ENCODE measurements at places on chromosomes 2 and 18.

GRCh38 chr2:201182650-201183364 lies at the start of gene CASP10:
Gene CASP10, plus strand, starts transcription at chr2:201183141. Its CDS starts 2,637 bp downstream, at chr2:201185778.
- peaks cover 65% of the 10 kb centered on the region for H3K4me1 ChIP-seq
- peak; percentile 48 for DNase-seq
- peaks cover 4% of the 10 kb centered on the region for H3K27me3 ChIP-seq

DNA sequence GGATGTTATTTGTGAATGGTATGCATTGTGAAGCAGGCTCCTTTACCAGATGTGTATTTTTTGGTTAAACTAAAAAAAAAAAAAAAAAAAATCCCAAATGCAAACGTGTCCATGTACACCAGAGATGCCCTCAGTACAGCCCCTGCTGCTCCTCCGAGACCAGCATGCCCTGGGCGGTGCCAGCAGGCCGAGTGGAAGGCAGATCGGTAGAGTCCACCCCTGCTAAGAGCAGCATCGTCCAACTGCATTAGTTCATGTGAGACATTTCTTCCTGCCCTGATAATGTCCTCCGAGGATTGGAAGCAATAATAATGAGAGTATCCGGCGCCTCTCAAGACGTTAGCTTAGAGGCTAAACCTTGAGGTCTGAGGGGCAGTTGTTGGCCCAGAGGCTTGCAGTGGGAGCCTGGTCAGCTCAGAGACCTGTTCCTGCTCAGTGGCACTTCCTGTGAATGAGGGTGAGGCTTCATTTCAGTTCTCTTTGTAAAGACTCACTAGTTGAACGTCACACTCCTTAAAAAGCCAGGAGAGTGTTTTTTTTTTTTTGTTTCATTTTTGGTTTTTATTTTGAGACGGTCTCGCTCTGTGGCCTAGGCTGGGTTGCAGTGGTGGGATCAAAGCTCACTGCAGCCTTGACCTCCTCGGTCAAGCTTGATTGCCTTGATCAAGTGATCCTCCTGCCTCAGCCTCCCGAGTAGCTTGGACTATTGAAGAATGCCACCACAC lies 5.6 kb downstream of the SLC66A3 start:
- no peak for DNase-seq
- H3K4me1 ChIP-seq: peaks cover 12% of the 10 kb centered on the region
- H3K27ac ChIP-seq: peak overlapping the region; percentile 79

DNA sequence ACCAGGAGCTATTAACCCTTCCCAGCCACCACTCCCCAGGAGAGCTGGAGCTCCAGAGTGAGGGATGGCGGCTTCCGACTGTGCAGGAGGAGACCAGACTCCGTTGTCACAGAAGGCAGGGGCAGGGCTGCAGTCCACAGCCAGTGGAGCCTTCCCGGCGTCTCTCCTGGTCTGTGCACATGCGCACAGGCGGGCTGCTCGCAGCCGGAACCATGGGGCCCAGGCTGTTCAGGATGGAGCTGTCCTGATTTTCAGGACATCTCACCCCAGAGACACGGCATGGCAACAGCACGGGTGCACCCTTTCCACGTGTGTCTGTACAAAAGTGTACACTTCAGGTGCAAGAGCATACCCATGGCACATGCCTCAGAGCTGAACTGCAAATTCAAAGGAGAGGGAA lies 28.9 kb downstream of the EIPR1 start:
- no peak overlapping the region for H3K27ac ChIP-seq
- no peaks in the 10 kb centered on the region for H3K27me3 ChIP-seq
- DNase-seq: no peak
- H3K4me3 ChIP-seq: no peak overlapping the region

DNA sequence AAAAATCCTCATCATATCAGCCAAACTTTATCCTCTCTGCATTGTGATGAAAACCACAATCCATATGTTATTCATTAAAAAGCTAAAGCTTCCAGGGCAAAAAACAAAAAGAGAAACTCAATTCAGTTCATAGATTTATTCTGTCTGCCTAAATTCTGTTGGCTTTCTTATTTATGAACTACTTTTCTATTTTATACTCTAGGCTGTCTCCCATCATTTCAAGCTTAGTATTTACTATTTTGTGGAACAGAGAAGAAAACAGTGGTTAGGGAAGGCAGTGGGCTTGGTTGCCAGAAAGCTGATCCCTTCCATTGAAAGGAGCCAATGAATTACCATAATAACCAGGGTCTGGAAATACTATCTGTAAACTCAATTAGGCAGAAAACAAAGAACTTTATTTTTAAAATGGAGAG lies 71.8 kb downstream of the RAPH1 start:
- H3K27me3 ChIP-seq: no peaks in the 10 kb centered on the region
- no peak overlapping the region for H3K4me3 ChIP-seq
- peaks cover 5% of the 10 kb centered on the region for H3K4me1 ChIP-seq
- H3K27ac ChIP-seq: no peak overlapping the region
- no peak for DNase-seq

DNA sequence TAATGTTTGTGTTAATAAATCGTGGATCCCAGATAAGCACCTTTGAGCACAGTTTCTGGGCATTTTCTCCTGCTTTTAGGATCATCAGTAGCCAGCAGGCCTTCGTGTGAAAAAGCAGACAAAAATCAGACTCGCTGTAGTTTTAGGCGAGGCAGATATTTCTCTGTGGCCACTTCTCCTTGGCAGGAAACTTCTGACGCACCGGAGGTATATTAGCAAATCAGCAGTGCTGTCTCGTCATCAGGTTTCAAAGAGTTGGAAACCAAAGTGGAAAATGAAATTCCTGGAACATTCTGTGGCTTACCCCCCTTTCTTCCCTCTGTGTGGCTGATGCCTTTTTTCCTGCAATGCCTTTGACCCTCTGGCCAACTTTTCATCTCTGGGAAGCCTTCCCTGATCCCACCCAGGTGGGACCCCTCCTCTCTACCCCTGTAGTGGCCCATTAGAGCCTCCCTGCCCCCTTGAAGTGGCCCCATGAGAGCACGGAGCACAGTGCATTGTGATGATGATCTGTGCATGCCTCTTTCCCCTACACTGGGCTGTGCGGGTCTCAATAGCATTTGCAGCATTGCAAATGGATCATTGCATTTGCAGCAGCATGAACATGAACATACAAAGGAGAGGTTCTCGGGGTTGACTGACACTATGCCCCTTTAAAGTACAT lies 93.3 kb downstream of the RNF144A start:
- H3K27ac ChIP-seq: no peak overlapping the region
- no peaks in the 10 kb centered on the region for H3K27me3 ChIP-seq
- DNase-seq: no peak
- H3K36me3 ChIP-seq: no peaks in the 10 kb centered on the region
- H3K4me1 ChIP-seq: peaks cover 18% of the 10 kb centered on the region

DNA sequence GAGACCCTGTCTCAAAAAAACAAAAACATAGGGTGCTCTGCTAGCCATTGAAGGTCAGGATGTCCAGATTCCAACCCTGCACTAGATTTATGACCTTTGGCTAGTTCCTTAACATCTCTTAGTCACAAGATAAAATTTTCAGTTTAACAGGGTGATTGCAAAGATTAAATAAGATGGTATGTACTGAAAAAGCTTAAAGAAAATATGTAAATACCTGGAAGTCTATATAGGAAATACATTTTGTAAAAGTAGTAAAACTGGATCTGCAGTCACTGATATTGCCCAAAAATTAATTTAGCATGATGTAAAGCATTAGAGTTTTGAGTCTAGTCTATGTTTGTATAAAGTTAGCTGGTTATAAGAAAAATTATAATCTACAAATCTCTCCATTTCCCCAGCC lies 5.4 kb upstream of the COX7A2L start:
- DNase-seq: no peak
- H3K27me3 ChIP-seq: peaks cover 4% of the 10 kb centered on the region
- H3K4me3 ChIP-seq: no peak overlapping the region
- H3K36me3 ChIP-seq: no peaks in the 10 kb centered on the region
- no peak overlapping the region for H3K27ac ChIP-seq
- peaks cover 19% of the 10 kb centered on the region for H3K4me1 ChIP-seq

- peaks cover 13% of the 10 kb centered on the region for H3K27me3 ChIP-seq
- no peak for DNase-seq
- H3K27ac ChIP-seq: no peak overlapping the region
Measured at GRCh38 chr2:131040661-131041401, 52.4 kb downstream of the FAM168B start.

GRCh38 chr2:26850000-26850431 lies 2.1 kb downstream of the DPYSL5 start:
- H3K4me3 ChIP-seq: no peak overlapping the region
- H3K36me3 ChIP-seq: no peaks in the 10 kb centered on the region
- no peak for DNase-seq
- H3K27ac ChIP-seq: no peak overlapping the region
- no peaks in the 10 kb centered on the region for H3K4me1 ChIP-seq
- H3K27me3 ChIP-seq: peaks cover 63% of the 10 kb centered on the region

DNA sequence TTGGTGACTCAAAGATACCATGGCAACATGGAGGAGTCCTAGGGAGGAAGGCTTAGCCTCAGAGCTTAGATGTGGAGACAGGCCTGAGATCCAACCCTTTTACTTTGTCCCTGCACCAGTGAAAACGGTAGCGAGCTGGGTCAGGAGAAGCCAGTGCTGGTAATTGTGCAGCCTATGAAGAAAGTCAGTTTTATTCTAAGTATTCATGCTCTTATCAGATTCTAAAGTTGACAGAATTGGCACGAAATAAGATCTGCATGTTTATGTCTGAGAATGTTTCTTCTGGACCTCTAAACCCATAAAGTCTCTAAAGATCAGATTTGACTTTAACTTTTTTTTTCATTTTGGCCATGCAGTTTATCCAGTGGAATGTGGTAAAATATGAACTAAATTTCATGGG lies 93.8 kb downstream of the SCG2 start:
- DNase-seq: no peak
- H3K27ac ChIP-seq: no peak overlapping the region
- no peak overlapping the region for H3K4me3 ChIP-seq
- H3K4me1 ChIP-seq: no peaks in the 10 kb centered on the region

- no peak for DNase-seq
- no peaks in the 10 kb centered on the region for H3K27me3 ChIP-seq
- no peak overlapping the region for H3K27ac ChIP-seq
- H3K4me1 ChIP-seq: no peaks in the 10 kb centered on the region
- H3K4me3 ChIP-seq: no peak overlapping the region
- H3K36me3 ChIP-seq: no peaks in the 10 kb centered on the region
Measured at GRCh38 chr18:5159080-5159479, 38.0 kb downstream of the AKAIN1 start.

- no peak overlapping the region for H3K4me3 ChIP-seq
- H3K27me3 ChIP-seq: no peaks in the 10 kb centered on the region
- H3K27ac ChIP-seq: peak overlapping the region; percentile 95
- no peak for DNase-seq
- H3K36me3 ChIP-seq: peaks cover 8% of the 10 kb centered on the region
- H3K4me1 ChIP-seq: peaks cover 70% of the 10 kb centered on the region
Measured at GRCh38 chr2:191152482-191153240, 1.9 kb upstream of the STAT4 start.

GRCh38 chr2:152894051-152894450 lies 175.6 kb downstream of the ARL6IP6 start:
- DNase-seq: no peak
- no peaks in the 10 kb centered on the region for H3K27me3 ChIP-seq
- H3K27ac ChIP-seq: no peak overlapping the region
- no peaks in the 10 kb centered on the region for H3K36me3 ChIP-seq
- H3K4me1 ChIP-seq: no peaks in the 10 kb centered on the region
- H3K4me3 ChIP-seq: no peak overlapping the region

GRCh38 chr2:218860950-218861381 lies 1.4 kb downstream of the WNT6 start:
- H3K36me3 ChIP-seq: no peaks in the 10 kb centered on the region
- H3K27ac ChIP-seq: no peak overlapping the region
- H3K4me3 ChIP-seq: no peak overlapping the region
- no peaks in the 10 kb centered on the region for H3K4me1 ChIP-seq
- H3K27me3 ChIP-seq: peaks cover 70% of the 10 kb centered on the region

All from activated T-helper 1 cell treated with anti-CD3 and anti-CD28 coated beads, Interleukin-12 subunit alpha, Interleukin-12 subunit beta, Interleukin-2, Interleukin-4 antibody, amounts not matched to agents 30 ng/mL and 10 ng/mL and 1 ng/mL, durations not matched to agents 14 hours and 24 hours and 36 hours (primary cell).